Activated CD8-positive, alpha-beta memory T cell treated with anti-CD3 and anti-CD28 coated beads for 1 hour (primary cell): ENCODE measurements at places on chromosomes 7 and 10.

- peak; percentile 5 for DNase-seq
Measured at GRCh38 chr10:26721561-26721960, 24.1 kb downstream of the PDSS1 start.

GRCh38 chr7:159231017-159231416, 86.3 kb upstream of the VIPR2 start:
- DNase-seq: no peak

- no peak for DNase-seq
Measured at GRCh38 chr10:53864846-53865245, 936.2 kb downstream of the PCDH15 start.

- DNase-seq: no peak
Measured at GRCh38 chr10:60480865-60481563, 91.3 kb upstream of the ANK3 start.

DNA sequence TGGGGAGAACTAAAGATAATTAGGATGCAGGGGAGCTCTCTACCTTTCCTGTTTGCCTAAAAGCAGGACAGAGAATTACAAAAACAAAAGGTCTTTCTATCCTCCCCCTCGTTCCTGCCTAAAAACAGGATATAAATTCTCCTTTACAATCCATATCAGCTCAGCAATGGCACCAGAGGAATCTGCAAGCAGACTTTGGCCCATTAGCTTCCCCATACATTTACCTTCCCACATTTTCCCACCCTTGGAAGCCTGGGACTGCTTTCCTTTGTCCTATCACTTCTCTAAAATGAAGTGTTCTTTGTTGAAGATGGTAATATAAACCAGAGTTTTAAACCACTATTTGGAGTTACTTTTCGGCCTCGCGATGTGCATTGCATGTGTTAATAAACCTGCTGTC, 15.5 kb downstream of the SHTN1 start:
- DNase-seq: no peak

GRCh38 chr7:77837275-77837674, 38.7 kb downstream of the PHTF2 start:
- no peak for DNase-seq

- no peak for DNase-seq
Measured at GRCh38 chr7:150463461-150463860, 13.0 kb downstream of the GIMAP8 start.

DNA sequence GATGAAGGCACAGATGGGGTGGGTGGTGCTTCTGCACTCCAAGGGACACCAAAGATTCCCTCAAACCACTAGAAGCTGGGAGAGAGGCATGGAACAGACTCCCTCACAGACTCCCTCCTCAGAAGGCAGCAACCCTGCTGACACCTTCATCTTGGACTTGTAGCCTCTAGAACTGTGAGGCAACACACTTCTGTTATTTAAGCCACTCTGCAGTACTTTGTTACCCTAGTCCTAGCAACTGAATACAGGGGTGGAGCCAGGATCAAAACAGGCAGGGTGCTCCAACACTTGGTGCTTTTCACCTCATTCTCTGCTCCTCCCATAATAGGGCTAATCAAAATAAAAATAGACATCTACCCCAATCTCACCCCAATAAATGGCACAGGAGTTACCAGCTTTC, 2.3 kb upstream of the GSTO1 start:
- DNase-seq: no peak

- no peak for DNase-seq
Measured at GRCh38 chr10:94366382-94366781, 3.6 kb upstream of the NOC3L start.

GRCh38 chr7:69411018-69411417, 187.3 kb upstream of the AUTS2 start:
- DNase-seq: no peak

- no peak for DNase-seq
Measured at GRCh38 chr10:4947635-4948596, 15.3 kb upstream of the AKR1C1 start.

DNA sequence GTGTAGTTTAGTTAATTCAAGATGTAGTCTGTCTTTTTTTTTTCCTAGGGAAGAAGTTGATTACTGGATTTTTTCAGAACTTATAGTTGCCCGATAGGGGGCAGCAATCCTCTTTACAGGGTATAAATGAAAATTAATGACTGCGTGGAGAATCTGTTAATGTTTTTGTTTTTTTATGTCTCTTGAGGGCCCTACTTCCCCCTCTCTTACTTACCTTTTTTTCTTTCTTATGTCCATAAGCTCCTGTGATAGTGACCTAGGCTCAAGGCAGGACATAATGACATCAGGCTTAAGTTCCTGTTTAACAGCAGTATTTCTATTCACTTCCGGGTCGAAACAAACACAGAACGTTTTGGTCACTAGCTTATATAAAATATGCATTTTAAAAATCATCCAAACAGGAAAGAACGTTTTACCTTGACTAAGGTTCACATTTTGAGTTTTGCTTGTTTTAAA, 18.8 kb downstream of the CDC123 start:
- DNase-seq: peak; percentile 14

DNA sequence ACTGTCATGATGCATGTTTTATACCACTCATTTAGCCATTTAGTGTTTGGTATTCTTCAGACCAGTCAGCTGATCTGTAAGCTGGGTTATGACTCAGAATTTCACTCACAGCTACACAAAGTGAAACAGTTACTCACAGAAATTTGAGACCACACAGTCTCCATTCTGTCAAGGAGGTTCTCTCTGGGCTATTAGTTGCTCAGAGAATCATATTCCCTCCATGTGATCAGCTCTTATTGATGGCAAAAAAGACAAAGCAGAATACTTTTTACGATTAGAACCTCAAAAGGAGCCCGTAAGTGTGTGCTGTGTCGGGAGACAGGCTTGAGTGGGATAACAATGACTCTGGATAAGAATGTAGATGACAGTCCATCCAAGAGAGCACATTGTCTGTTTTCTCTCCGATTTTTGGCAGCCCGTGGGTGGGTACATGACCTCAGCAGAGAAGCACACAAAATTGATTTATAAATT, 277.6 kb upstream of the SORCS1 start:
- no peak for DNase-seq

DNA sequence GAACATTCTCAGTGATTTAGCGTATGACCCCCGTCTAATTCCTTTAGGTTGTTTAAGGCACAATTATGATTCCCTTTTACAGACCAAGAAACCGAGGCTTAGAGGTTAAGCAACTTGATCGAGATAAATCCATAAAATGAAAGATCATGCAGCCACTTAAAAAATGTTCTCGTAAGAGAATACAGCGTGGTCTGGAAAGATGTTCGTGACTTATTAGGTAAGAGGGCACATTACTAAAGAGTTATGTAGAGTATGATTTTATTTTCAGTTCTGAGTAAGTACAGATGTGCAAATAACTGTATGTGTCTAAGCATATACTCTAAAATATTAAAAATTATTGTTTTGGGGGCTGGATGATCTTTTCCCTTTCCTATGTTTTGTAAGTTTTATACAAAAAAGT, 575.1 kb downstream of the PARD3 start:
- no peak for DNase-seq

DNA sequence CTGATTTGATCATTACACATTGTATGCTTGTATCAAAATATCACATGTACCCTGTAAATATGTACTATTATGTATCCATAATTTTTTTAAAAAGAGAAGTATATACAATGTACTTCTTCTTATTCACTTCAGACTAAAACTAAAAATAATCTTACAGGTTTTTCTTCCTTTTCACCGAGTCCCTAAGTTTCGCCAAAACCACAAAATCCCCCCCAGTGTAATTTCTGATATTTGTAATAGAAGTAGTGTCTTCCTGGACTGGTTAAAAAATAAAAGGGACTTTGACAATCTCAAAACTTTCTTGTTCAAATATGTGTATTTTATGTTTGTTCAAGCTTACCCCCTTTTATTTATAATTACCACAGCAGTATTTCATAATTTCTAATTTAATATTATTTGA, 23.9 kb downstream of the EPC1 start:
- no peak for DNase-seq

DNA sequence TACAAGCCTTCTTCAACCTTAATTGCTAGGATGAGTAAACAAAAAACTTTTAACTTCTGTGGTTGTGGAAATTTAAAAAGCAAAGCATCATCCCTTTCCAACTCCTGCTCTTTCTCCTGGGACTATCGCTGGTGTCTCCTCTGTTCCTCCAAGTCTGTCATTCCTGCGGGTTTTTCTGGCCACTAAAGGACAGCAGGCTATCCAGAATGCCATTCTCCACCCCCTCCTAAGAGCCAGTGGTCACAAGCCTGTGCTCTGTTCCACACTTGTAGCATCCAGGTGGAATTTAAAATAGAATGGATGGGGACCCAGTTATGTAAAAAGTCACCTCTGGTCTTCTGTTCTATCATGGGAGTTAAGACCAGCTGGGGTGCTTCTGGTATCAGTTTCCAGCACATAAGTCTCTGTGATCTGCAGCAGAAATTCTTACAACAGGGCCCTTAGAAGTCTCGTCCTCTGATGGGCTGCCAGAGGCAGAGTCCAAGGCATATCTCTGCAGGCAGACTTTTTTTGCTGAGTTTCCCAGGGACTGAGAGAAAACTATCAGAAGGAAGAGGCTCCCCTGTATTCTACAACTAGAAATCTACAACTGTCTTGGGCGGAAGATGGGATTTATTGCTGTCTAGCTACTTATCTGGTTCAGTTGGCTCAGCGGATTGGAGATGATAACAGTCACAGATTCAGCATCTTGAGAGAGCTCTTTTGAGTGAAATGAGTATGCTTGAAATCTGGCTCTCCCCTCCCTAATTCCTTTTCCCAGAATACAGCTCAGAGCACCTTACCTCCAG, 5.1 kb upstream of the WNT16 start:
- no peak for DNase-seq

GRCh38 chr7:73612598-73613269, 11.6 kb downstream of the MLXIPL start:
- DNase-seq: no peak

DNA sequence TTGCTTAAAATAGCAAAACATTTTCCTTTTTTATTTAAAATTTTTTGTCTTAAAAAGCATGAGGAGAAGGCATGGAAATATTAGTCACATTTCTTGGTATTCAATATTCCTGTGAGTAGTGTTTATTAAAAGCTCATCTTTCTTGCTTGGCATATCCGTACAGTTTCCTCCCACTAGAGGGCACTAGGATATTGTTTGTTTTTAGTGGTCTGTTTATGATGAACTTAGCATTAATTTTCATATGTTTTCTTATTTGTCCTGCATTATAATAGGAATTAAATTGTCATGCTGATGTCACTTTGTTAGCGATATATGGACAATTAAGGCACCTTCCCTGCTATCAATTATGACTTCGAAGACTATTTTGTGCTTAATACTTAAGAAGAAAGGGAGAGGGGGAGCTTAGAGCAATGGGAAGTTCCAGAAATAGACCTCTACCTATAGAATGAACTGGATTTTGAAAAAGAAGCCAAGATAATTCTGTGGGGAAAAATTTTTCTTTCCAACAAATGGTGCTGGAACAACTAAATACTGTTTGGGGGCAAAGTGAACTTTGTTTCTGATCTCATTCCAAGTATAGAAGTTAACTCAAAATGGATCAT, 91.0 kb upstream of the STRIP2 start:
- no peak for DNase-seq

GRCh38 chr7:13055732-13056368, 368.4 kb downstream of the ARL4A start:
- no peak for DNase-seq

GRCh38 chr7:36265680-36266079, 112.6 kb downstream of the EEPD1 start:
- no peak for DNase-seq

DNA sequence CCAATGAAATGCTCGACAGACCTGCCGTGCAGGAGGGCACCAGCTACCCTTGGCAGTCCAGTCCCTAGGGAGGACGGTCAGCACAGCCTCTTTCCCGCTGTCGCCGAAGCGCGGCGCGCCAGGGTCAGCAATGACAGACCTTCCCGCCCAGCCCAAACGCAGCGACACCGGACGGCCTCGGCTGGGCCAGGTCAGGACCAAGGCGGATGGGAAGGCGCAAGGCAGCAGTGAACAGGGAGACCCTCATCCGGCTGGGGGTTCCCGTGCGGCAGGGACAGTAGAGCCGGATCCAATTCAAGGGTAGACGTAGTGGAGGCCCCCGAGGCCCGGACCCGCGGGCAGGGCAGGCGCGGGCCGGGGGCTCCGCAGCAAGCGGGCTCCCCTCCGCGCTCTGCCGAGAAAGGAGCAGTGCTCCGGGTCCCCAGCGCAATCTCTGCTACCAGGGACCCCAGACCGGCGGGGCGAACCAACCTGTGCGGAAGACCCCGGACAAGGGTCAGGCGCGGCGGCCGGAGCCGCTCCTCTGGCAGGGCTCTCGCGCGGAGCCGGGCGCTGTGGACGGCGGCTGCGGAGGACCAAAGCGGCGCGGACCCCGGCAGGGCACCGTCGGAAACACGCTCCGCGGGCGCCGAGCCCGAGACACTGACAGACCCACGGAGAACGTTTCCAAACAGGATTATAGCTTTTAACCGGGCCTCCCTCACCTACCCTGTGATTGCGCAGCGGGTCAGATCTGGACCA, at the start of gene SEC31B:
SEC31B (minus strand) TSS at position 551 of the 741 bp plus-strand sequence. CDS start 2,909 bp downstream, outside the sequence.
- no peak for DNase-seq

DNA sequence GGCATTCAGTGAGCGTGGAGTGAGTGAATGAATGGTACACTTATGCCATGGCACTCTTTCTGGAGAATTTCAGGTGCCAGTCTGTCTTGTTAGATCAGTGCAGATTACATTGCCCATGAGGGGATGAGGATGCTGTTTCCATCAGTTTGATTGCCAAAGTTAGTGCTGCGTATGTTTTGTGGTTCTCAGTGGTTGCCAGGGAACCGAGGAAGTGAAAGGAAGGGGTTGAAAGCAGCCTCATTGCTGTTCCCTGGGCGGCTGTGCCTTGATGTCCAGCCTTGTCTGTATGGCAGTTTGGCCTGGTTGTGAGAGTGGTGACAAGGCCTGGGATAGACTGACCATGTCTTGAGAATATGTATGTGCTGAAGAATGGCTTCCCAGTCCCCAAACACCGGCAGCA, 30.2 kb downstream of the WBP1L start:
- no peak for DNase-seq

GRCh38 chr10:71968553-71969474, 4.6 kb downstream of the CHST3 start:
- no peak for DNase-seq

- no peak for DNase-seq
Measured at GRCh38 chr10:58577437-58577777, 64.7 kb downstream of the BICC1 start.

DNA sequence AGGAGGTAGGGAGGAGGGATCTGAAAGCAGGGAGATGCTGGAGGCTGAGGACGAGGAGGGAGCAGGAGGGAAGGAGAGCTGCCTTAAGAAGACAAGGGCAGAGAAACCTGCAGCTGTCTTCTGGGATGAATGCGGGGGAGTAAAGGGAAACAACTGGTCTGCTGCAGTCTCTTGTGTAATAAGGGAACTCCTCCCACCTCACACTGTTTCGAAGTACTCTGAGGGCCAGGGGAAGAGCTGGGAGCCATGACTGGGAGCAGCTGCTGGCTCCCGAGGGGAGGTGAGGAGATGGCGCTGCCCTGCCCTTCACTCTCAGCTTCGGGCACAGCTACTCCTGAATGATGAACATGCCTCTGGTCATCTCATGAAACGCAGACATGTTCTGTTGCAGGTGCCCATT, 65.1 kb downstream of the CLEC2L start:
- no peak for DNase-seq

GRCh38 chr10:11113156-11113555, 95.5 kb downstream of the CELF2 start:
- DNase-seq: peak; percentile 12
